Activated CD4-positive, CD25-positive, alpha-beta regulatory T cell (primary cell): ENCODE measurements at places on chromosomes 7 and 10.
A peak's percentile ranks its signal among the peaks of the same experiment; 100 is the strongest.

DNA sequence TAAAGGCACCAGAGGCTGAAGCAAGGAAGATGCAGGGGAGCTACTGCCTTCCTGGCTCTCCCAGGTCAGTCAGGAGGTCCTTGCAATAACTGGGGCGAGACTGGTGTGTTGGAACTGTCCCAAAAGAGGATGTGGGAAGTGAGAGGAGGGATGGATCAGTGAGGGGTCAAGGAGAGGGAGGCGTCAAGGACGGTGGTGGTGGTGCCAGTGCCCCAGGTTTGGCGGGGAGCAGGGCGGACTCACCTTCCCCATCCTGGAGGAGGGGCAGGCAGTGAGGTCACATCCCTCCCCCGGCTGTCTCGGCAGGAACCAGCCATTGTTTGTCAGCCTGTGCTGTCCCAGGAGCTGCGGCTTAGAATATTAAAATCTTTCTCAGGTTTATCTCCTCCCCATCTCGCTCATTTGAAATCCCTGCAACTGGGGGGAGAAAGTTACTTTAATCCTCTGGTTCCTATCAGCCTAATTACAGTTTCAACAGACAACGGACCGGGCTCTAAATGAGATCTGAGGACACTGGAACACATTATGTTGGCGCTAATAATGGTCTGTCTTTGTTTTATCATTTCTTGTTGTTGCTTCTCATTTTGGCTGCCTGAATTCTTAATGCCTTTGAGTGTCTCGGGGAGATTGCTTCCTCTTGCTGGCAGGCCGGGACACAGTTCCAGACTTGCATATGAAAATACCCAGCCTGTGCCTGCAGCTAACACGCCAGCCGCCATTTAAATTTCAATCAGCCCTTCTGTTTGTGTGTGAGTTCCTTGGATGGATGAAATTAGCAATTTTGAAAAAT lies 387.5 kb downstream of the RPS24 start:
- DNase-seq: no peak

GRCh38 chr10:63464402-63465292 lies 1.1 kb downstream of the JMJD1C start:
- no peak for DNase-seq

- DNase-seq: no peak
These were observed 259.8 kb upstream of the SEMA3A start for GRCh38 chr7:84454174-84454959.

GRCh38 chr10:119024882-119025281 lies 4.6 kb upstream of the NANOS1 start:
- DNase-seq: no peak

- no peak for DNase-seq
These were observed 266.8 kb downstream of the INHBA start for GRCh38 chr7:41436139-41436538.

- DNase-seq: no peak
These were observed 43.0 kb upstream of the COL1A2 start for GRCh38 chr7:94351703-94352102.

DNA sequence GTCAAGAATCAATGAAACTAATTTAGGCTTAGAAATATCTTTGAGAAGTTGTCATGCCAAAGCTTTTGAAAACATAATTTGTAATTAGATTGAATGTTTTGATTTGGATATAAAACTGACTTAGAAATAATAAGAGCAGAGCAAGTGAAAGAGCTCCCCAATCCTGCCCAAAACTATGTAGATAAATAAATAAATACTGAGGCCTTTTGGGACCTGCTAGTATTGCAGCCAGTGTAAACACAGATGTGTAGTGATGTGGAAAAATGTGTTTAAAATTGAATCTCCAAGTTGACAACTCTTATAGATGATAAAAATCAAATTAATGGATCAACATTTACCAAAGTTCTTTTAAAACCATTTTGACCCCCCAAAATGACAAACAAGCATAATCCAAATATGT lies 896.1 kb downstream of the CNTNAP2 start:
- DNase-seq: no peak

- DNase-seq: no peak
These were observed 157.7 kb downstream of the ADARB2 start for GRCh38 chr10:1579671-1580070.

DNA sequence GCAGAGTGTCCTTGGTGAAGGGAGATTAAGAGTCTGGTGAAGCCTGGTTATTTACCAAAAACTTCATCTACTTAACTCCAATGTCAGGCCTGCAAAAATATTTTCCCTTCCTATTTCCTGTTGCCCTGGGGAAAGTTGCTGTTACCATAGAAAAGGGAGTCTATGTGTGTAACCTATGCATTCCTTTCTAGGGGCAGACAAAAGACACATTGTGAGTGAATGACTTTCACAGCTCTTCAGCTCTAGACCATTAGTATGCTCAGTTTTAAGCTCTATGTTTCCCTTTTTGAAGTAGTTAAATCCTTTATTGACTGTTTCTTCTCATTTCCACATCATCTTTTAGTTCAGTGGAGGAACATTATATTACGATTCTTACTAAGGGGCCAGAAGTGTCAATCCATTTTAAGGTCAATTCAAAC lies 45.6 kb upstream of the SGCE start:
- DNase-seq: no peak

GRCh38 chr10:130689743-130690626 lies 553.8 kb downstream of the GLRX3 start:
- no peak for DNase-seq

- DNase-seq: no peak
These were observed 25.9 kb downstream of the CFAP46 start for GRCh38 chr10:132916421-132916841.

DNA sequence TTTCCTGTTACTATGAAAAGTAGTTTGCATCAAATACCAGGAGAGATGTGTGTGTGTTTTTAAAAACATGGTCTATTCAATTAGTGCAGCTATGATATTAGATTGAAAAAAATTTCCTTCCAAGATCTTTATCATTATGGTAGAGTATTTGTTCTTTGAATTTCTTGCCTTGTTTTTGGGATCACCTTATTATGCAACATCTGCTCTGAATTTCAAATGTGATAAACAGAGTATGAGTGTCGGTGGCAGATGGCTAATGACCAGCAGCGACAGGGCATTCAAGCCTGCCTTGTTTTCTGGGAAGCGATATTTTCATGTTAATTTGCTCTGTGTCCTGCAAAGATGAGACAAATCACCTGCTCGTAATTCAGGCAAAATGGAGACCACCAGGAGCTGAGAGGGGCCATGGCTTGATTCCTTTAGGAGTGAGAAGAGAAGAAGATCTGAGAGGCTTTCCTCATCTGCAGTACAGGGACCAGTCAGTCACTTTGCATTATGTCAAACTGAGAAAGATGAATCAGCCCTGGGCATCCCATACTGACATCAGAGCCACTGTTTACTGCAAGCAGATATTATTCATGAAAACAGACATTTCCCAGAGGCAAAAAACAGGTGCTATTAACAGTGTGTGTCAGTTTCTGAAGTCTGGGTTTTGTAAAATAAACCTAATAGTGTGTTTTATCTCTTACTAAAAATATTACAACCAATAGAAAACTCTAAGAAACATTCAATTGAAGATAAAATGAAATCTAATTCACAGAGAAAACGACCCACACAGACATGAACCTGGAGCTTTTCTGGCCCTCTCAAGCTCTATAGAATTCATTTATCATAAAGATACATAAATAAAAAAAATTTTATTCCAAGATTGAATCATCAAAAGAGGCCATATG lies 67.6 kb downstream of the CDK6 start:
- DNase-seq: no peak

DNA sequence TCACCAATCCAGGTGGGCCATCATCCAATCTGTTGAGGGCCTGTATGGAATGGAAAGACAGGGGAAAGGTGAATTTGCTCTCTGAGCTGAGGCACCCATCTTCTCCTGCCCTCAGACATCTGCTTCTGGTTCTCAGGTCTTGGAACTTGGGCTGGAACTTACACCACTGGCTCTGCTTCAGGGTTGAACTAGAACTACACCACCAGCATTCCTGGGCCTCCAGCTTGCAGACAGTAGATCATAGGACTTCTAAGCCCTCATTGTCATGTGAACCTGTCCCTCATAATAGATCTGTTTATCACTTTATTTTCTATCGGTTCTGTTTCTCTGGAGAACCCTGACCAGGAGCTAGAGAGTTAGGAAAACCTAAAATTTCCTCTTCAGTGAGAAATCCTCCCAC lies 233.5 kb downstream of the CREB5 start:
- DNase-seq: no peak

- DNase-seq: no peak
These were observed 3.8 kb upstream of the ZNRF2 start for GRCh38 chr7:30280631-30281030.

DNA sequence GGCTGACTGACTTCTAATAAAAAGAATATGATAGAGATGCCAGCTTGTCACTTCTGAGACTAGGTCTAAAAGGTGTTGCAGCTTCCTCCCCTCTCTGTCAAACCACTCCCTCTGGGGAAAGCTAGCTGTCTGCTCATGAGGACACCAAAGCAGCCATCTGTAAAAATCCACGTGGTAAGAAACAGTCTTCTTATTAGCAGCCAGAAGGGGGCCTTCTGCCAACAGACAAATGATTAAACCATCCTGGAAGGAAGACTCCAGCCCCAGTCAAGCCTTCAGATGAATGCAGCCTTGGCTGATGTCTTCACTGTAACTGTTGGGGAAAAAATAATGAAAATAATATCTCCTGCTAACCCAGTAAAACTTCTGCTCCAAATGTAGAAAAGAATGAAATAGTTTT lies 41.9 kb upstream of the DAGLB start:
- no peak for DNase-seq

DNA sequence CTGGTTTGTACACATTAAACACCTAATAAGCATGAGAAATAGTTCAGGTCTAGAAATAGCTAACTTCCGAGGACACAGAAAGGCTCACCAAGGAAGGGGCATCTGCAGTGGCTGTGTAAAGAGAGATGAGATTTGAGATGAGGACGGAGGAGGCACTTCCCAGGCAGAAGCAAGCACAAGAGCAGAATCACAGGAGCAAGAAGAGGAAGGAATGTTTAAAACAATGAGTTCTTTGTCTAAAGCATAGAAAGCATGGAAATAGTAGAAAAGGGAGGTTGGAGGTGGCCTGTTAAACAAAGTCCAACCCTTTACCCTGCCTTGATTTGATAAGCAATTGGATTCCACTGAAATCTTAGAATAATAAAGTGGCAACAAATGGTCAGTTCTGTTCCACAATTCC lies 11.6 kb upstream of the PON3 start:
- no peak for DNase-seq

DNA sequence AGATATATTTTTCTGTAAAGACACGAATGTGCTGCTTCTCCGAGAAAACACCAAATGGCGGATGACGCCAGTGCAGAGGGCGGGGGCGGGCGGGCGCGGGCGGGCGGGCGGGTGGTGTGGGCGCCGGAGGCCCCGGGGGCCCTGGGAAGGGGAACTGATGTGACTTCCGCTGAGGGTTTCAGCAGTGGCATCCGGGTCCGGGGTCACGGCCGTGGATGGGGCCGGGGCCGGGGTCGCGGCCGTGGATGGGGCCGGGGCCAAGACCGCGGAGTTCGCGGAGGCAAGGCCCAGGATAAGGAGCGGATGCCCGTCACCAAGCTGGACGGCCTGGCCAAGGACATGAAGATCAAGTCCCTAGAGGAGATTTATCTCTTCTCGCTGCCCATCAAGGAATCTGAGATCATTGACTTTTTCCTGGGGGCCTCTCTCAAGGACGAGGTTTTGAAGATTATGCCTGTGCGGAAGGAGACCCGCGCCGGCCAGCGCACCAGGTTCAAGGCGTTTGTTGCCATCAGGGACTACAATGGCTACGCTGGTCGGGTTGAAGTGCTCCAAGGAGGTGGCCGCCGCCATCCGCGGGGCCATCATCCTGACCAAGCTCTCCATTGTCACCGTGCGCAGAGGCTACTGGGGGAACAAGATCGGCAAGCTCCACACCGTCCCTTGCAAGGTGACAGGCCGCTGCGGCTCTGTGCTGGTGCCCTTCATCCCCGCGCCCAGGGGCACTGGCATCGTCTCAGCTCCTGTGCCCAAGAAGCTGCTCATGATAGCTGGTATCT lies 20.3 kb upstream of the IGF2BP3 start:
- peak; percentile 18 for DNase-seq
